ENCODE measurements at places on chromosomes 13 and 19. TPM values are rescaled to one million over a fixed set of nuclear protein-coding genes. Genes with fewer than 3 reads are reported as not detected.

Gene FSD1
- total RNA-seq, result not detected

Gene ZNF700
- 16.9 TPM for total RNA-seq

Gene GPR42
- not detected for total RNA-seq

DNA sequence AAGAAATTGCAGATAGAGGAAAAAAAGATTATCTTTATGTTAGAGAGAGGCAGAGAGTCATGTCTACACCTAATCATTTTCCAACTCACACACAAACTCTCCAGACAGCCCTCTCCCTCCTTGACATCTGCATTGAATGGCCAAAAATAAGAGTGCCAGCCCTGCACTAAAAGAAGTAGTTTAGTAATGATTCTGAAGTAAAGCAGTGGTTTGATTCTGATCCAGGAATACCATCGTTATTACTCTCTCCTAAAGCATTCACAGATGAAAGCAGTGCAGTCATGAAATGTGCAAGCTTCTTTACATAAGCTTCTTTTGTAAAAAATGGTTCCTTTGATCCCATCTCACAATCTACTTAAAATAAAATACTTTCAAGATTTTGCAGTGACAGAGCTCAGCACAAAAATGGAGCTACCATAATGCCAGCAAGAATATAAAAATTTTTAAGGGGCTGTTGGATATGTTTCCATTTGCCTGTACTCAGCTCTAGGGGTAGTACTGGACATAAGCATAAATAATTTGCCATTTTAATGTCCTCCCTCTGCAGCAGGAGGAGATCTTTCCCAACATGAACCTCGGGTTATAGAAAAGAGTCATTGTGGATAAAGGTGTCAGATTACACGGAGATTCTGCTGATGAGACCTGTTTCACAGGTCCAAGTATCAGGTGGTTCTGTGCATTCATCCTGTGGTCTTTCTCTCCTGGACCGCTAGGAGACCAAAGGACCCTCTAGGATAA, 406.3 kb downstream of the DCT start:
- H3K27me3 ChIP-seq, result no peaks in the 10 kb centered on the region
- no peak for DNase-seq
- no peaks in the 10 kb centered on the region for H3K36me3 ChIP-seq
- no peak overlapping the region for H3K4me3 ChIP-seq
- H3K4me1 ChIP-seq, result no peaks in the 10 kb centered on the region

Gene NPHS1
- not detected for total RNA-seq

Gene ADPRHL1
- 3.5 TPM for total RNA-seq

DNA sequence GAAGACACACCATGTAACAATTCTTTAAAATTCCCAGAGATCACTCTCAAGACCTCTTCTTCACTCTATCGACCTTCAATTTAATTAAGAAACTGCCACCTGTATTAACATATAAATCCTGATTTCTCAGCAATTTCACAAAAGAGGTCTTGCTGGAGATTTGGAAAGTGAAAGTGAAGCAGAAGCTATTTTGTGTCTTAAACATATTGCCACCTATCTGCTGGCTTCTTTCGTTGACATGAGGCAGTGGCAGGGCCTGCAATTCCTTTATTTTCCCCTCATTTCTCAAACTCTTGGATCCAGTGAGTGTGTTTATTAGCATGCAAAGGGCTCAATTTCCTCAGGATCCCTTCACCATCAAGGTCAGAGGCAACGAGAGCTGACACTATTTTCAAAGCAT, 780.2 kb upstream of the SLITRK1 start:
- H3K4me1 ChIP-seq, result no peaks in the 10 kb centered on the region
- no peaks in the 10 kb centered on the region for H3K27me3 ChIP-seq
- H3K4me3 ChIP-seq, result no peak overlapping the region
- DNase-seq, result no peak
- no peaks in the 10 kb centered on the region for H3K36me3 ChIP-seq

DNA sequence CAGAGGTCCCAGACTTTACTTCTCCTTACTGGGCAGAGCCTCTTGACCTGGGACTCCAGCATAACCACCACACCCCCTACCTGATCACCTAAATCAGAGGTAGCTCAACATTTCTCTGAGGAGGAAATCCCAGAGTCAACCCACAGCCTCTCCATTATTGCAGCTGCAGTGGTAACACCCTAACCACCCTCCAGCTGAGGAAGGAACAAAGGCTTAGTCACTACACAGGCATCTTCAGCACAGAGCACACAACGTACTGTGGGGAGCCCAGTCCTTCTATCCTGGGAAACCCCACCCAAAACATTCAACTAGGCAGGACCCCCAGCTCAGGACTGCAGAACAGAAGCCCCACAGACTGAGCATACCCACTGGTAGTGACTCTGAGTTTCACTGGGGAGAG, 824.7 kb upstream of the SLITRK5 start:
- H3K27me3 ChIP-seq, result no peaks in the 10 kb centered on the region
- no peaks in the 10 kb centered on the region for H3K36me3 ChIP-seq
- H3K4me3 ChIP-seq, result no peak overlapping the region
- H3K27ac ChIP-seq, result no peak overlapping the region

Gene ZNF626
- total RNA-seq, result 16.7 TPM

DNA sequence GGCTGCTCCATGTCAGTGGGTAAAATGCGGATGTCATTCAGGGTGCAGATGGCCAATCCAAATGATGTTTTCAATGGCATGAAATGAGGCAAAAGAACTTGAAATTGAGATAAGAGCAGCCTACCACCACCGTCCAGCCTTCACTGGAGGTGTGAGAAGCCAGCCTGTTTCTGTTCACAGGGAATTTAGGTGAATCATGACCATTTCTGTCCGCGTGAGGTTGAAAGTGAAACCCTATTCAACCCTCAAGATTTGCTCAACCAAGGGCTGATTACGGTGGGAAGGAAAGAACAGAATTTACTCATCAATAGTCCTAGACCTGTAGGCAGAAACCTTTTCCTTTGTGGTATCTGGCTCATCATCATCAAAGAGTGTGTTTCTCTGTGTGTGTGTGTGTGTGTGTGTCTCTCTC, 370.7 kb downstream of the COG6 start:
- no peaks in the 10 kb centered on the region for H3K36me3 ChIP-seq
- no peak overlapping the region for H3K4me3 ChIP-seq
- H3K27me3 ChIP-seq, result no peaks in the 10 kb centered on the region
- H3K4me1 ChIP-seq, result no peaks in the 10 kb centered on the region
- no peak overlapping the region for H3K27ac ChIP-seq
- DNase-seq, result no peak

DNA sequence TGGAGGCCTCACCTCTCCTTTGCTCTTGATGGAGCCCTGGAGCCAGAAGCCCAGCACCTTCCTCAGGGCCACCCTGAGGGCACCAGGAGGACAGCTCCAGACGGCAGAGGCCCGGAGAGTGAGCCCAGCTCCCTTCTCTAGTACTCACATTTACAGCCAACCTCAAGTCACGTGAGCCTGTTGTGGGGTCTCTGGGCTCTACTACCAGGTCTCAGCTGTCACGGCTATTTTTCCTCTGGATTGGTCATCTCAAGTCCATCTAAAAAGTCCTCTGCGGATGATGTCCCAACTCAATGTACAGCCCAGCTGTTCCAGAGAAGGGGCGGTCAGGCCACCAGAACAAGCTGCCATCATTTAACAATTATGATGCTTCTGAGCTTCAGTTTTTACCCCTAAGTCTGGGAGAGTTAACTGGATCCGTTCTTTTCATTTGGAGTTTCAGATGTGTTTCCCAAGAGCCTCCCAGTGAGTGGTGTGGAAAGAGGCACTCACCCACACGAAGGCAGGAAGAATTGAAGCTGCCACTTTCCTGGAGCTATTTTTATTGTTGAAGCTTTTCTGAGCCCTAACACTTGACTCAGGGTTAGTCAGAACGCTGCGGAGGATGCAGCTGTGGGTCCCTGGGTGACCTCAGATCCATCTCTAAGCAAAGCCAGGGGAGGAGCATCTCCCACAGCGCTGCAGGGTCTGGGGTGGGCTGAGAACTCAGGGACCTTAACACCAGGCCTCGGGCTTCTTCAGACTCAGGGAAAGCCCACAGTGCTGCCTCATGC, 143.5 kb upstream of the UBL3 start:
- H3K4me3 ChIP-seq, result no peak overlapping the region
- DNase-seq, result no peak
- H3K36me3 ChIP-seq, result no peaks in the 10 kb centered on the region
- no peaks in the 10 kb centered on the region for H3K27me3 ChIP-seq
- peak overlapping the region; percentile 32 for H3K27ac ChIP-seq

DNA sequence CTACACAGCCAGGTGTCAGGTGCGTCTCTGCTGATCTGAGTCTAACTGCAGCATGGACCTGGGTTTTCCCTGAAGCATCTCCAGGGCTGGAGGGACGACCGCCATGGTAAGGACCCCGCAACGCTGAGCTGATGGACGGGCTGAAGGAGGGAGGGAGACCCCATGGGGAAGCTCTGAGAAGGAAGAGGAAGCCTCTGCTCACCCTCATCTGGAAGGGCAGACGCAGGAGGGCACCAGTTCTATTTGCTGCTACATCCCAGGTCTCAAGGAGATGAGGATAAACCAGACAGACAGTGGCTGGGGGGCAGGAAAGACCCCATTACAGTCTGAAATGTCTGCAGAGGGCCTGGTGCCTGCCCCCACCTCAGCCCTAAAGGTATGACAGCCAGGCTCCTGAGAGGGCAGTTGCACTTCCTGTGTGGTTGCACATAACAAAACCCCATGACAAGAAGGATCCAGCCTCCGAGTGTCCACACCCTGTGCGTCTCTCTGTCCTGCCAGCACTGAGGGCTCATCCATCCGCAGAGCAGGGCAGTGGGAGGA, at the start of gene LILRA2:
Gene LILRA2, plus strand, starts transcription at position 461 of the 543 bp plus-strand sequence. CDS start 89 bp downstream, outside the sequence.
- no peaks in the 10 kb centered on the region for H3K4me1 ChIP-seq
- H3K4me3 ChIP-seq, result no peak within 1 kb of the TSS
- H3K27ac ChIP-seq, result peak within 1 kb of the TSS; percentile 9
- no peaks in the 10 kb centered on the region for H3K27me3 ChIP-seq

Gene FGF21
- not detected for total RNA-seq

DNA sequence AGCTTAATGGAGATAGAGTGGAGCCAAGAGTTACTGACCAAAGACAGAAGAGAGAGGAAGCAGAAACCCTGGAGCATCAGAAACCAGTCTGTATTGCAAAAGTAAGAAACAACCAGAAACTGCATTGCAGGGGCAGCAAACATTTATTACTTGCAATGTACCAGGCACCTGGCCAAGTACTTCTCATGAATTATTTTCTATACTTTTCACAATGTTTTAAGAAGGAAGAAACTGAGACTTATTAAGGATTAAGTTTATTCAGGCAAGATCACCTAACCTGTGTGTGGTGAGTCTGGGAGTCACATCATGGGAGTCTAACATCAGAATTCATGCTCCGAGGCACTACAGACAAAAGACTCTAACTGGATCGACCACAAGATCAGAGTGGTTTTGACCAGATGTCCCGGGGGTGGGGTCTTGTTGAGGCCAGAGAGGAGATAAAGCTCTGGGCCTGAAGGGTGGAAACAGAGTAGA, 47.4 kb downstream of the TNFRSF19 start:
- H3K4me3 ChIP-seq, result no peak overlapping the region
- no peaks in the 10 kb centered on the region for H3K27me3 ChIP-seq
- H3K27ac ChIP-seq, result no peak overlapping the region
- no peaks in the 10 kb centered on the region for H3K4me1 ChIP-seq
- H3K36me3 ChIP-seq, result peaks cover 3% of the 10 kb centered on the region
- DNase-seq, result no peak

Gene SLC25A42
- 4.9 TPM for total RNA-seq

Gene DNASE2
- 26.8 TPM for total RNA-seq

Gene SULT2B1
- total RNA-seq, result 162 TPM

GRCh38 chr13:76048131-76048530, 412.0 kb downstream of the LMO7 start:
- H3K36me3 ChIP-seq, result no peaks in the 10 kb centered on the region
- H3K27ac ChIP-seq, result no peak overlapping the region
- DNase-seq, result no peak
- no peaks in the 10 kb centered on the region for H3K4me1 ChIP-seq
- H3K27me3 ChIP-seq, result no peaks in the 10 kb centered on the region
- no peak overlapping the region for H3K4me3 ChIP-seq

- no peaks in the 10 kb centered on the region for H3K36me3 ChIP-seq
- no peak overlapping the region for H3K27ac ChIP-seq
Measured at GRCh38 chr13:31947105-31947504, 84.5 kb upstream of the FRY start.

DNA sequence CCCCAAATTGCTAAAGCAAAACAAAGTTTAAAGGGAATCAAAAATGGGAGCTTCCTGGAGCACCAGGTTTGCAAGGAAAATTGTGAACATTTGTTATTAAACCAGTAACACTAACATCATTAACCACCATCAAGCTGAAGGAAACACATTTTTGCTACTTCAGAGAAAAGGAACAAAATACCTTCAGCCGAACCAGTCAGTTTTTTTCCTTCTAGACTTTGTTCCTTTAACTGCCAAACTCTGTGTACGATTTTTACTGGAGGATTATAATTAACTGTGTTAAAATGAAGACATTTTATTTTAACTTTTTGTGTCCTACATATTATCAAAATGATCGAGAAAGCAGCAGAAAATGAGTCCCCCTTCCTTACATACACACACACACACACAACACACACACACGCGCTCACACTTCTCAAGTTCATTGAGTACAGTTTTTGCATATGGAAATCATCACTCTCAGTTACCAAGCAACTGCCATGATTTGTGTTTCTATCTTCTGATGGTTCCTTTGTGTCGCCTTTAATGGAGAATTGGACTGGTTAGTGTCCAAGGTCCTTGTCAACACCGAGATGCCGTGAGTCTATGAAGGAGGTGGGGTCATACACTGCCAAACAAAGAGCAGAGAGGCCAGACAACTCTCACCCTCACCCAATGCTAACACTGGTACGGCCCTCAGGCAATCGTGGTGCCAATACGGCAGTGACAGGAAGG, 9.8 kb upstream of the SERP2 start:
- H3K4me1 ChIP-seq, result peaks cover 6% of the 10 kb centered on the region
- H3K4me3 ChIP-seq, result no peak overlapping the region
- no peak for DNase-seq
- H3K27ac ChIP-seq, result no peak overlapping the region
- no peaks in the 10 kb centered on the region for H3K36me3 ChIP-seq
- no peaks in the 10 kb centered on the region for H3K27me3 ChIP-seq

GRCh38 chr13:36774931-36775330, 44.1 kb upstream of the RFXAP start:
- H3K4me3 ChIP-seq, result no peak overlapping the region
- H3K4me1 ChIP-seq, result no peaks in the 10 kb centered on the region
- H3K27ac ChIP-seq, result no peak overlapping the region
- H3K36me3 ChIP-seq, result no peaks in the 10 kb centered on the region

Gene NLRP11
- total RNA-seq, result not detected

Gene ZNF568
- 6.5 TPM for total RNA-seq

GRCh38 chr13:74026753-74027152, 107.5 kb downstream of the KLF12 start:
- H3K27me3 ChIP-seq, result no peaks in the 10 kb centered on the region
- H3K4me3 ChIP-seq, result no peak overlapping the region
- no peaks in the 10 kb centered on the region for H3K36me3 ChIP-seq
- H3K27ac ChIP-seq, result no peak overlapping the region

DNA sequence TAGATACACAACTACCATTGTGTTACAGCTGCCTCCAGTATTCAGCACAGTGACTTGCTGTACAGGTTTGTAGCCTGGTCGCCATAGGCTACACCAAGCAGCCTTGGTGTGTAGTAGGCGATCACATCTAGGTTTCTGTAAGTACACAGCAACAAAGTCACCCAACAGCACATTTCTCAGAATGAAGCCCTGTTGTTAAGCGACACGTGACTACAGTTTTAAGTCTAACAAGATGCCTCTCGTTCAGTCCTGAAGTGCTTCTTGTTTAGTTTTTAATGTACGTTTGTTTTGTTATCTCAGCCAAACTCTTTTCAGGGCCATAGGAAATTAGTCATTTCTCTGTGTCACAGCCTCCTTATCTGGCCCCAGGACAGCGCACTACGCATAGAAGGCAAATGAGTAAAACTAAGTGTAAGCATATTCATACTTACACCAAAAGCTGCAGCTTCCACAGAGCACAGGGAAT, 50.0 kb upstream of the GPR183 start:
- peaks cover 31% of the 10 kb centered on the region for H3K4me1 ChIP-seq
- peaks cover 45% of the 10 kb centered on the region for H3K36me3 ChIP-seq
- no peak overlapping the region for H3K4me3 ChIP-seq
- peak overlapping the region; percentile 53 for H3K27ac ChIP-seq

Data from suprapubic skin (tissue), 4 donors.